ENCODE measurements at places on chromosomes 5 and 9. TPM values are rescaled to one million over a fixed set of nuclear protein-coding genes. Genes with fewer than 3 reads are reported as not detected.

Gene C5orf52
- not detected for total RNA-seq

DNA sequence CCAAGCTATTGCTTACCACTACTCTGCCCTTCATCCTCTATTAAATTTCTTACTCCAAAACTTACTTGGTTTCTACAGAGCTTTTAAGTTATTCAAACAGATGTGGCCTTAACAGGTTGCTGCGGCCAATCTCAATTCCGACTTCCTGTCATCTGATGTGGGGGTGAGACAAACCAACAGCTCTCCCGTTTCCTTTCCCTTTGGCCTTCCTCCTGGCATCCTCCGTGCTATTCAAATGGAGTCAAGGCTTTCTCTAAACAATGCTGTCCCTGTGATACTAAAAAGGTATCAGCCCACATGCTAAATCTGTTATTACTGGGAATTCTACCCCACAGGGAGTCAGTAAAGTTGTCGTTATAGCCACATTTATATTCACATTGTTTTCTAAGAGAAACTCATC, 11.8 kb downstream of the RBM18 start:
- no peak for DNase-seq

Gene TNFSF15
- total RNA-seq = 0.05 TPM

- DNase-seq = peak; percentile 53
Measured at GRCh38 chr5:154117930-154118329, 72.6 kb upstream of the GALNT10 start.

GRCh38 chr5:168679515-168679920, 100.3 kb upstream of the PANK3 start:
- peak; percentile 96 for DNase-seq

Gene ABLIM3
- 0.68 TPM for total RNA-seq

GRCh38 chr9:35177520-35177919, 15.7 kb downstream of the UNC13B start:
- DNase-seq = no peak

- no peak for DNase-seq
Measured at GRCh38 chr9:128175102-128175563, 15.1 kb downstream of the BBLN start.

DNA sequence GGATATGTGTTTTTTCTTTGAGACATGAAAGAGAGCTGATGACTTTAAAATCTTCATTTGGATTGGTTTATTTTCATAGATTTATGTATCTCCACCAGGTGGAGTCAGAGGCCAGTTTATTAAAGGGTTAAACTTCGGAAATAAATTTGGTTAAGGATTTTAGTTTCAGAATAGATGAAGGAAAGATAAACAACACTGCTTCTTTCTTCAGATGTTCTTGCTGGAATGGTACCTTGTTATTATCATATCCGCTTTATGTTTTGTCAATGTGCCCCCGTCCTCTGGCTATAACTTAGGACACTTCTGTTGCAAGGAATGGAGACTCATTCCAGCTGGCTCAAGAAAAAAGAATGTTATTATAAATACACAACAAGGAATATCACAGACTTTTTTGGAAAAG, 81.2 kb downstream of the ALDH1A1 start:
- DNase-seq = no peak

Gene ERGIC1
- total RNA-seq = 84.1 TPM

DNA sequence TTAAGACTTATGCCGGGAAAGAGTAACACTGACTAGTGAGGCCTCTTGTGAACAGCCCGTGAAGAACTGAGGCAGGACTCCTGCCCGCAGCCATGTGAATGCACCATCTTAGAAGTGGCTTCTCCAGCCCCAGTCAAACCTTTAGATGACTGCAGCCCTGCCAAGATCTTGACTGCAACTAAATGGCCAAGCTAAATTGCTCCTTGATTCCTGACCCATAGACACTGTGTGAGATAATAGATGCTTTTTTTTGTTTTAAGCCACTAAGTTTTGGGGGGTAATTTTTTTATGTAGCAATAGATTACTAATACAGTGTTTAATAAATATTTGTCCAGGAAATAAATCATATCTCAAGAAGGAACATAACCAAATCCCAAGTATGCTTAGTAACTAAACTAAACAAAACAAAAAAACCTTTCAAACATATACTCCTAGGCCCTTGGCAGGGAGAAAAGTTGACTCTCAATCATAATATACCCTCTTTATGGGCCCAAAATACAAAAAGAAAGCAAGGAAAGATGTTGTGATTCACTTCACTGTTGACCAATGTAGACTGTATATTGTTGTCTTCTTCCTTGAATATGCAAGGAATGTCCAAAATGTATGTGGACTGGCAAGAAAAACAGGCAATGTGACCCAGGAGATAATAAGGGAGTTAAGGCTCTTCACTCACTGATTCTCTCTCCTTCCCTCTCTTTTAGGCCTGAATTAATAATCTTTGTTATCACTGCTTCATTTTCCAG, 79.7 kb upstream of the ZNF366 start:
- DNase-seq = no peak

Gene KIF4B
- 0.14 TPM for total RNA-seq

- no peak for DNase-seq
Measured at GRCh38 chr5:121088341-121088740, 624.2 kb downstream of the PRR16 start.

DNA sequence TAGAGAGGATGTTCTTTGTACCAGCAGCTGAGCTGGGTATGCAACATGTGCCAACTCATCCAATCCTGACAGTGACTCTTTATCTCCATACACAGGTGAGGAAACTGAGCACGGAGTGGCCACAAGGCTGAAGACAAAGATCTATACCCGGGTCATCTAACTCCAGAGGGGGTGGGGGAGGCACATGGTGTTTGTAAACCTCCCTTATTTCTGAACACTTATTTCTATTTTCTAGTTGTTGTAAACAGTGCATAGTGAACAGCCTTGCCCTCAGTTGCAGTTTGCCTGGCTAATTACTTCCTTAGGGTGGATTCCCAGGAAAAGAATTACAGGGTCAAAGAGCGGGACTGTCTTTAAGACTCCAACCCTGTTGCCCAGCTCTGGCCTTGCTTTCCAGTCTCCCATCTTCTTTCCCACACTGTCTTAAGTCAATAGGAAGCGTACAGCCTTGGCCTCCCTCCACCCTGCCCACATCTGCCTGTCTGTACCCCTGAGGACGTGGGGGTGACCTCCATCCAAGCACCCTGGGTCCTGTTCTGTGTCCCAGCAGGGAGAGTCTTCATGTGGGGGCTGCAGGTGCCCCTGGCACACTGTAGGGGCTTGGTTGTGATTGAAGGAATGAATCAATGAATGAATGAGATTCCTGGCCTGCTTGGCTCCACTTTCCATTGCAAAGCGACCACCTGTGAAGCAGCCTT, 13.2 kb upstream of the FIBCD1 start:
- no peak for DNase-seq

Gene ZNF454
- total RNA-seq = not detected

DNA sequence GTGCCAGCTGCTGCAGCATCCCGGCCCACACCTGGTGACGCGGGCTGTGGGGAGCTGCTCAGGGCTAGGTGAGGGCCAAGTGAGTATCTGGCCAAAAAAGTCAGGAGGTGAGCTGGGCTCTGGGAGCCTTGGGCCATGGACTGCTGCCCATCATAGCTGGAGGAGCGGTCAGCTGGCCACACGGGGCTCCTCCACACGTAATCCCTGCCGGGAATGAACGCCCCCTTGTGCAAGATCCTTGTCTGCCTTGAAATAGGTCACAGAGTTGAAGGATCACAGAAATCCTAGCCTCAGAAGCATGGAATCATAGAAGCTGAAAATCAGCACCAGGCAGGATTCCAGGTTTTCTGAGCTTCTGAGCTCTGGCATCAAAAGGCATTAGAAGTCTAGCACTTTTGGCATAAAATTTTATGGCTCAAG, 16.8 kb upstream of the COL27A1 start:
- DNase-seq = no peak

GRCh38 chr5:38557308-38557710, 863 bp upstream of the LIFR start:
- DNase-seq = no peak

GRCh38 chr5:13866792-13867191, 77.7 kb downstream of the DNAH5 start:
- DNase-seq = peak; percentile 84

DNA sequence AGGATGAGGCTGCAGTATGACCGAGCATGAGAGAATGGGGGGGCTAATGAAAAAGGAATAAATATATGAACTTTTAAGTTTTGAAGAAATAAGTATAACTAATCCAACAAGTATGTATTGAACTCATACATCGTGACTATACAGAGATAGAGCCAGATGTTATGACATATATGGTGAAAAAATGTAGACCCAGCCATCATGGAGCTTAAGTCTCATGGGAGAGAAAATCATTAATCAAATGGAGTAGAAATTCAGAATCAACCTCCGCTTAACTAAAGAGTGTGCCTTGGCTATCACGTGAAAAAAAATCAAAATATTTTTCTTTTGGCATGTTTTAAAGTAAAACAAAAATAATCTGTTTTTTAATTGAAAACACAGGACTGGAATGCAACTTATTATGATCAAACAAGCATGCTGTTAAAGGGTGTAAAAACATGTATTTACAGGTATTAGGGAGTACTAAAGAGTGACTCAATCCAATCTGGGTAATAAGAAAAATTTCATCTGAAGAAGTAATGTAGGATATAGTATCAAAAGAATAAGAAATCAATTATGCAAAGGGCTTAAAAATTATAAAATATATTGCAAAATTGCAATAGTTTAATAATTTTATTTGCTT, 868.5 kb upstream of the NUDT12 start:
- DNase-seq = no peak

Gene ARHGEF37
- 1.3 TPM for total RNA-seq

GRCh38 chr5:50922942-50923767, 256.7 kb downstream of the PARP8 start:
- peak; percentile 51 for DNase-seq

DNA sequence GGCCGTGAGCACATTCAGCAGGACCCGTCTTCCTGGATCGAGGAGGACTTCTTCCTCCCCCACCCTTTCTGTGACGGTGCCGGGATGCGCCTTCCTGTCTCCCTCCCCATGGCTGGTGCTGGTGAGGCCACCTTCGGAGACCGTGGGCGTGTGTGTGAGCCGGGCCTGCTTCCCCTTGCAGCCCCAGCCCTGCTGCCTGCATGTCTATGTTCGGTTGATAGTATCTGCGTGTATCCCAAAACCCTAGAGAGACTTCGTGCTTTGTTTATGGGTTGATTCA, 12.8 kb downstream of the CEP72 start:
- DNase-seq = no peak

DNA sequence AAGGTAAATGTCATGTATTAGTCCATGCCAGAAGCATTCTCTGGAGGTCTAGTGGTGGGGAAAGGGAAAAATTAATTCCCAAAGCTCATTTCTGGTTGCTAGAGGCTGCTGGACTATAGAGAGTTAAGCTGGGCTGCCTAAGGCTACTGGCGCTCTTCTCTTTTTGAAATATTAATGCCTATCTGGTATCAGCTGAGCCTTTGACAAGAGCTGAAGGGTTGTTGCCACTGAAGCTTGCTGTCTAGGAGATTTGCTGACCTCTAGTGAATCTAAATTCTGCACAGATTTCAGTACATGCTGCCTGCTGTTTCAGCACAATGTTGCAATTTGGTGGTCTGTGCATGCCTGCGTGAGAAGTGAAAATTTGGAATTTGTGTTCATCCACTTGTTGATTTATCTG, 29.1 kb upstream of the PLCXD3 start:
- DNase-seq = no peak

DNA sequence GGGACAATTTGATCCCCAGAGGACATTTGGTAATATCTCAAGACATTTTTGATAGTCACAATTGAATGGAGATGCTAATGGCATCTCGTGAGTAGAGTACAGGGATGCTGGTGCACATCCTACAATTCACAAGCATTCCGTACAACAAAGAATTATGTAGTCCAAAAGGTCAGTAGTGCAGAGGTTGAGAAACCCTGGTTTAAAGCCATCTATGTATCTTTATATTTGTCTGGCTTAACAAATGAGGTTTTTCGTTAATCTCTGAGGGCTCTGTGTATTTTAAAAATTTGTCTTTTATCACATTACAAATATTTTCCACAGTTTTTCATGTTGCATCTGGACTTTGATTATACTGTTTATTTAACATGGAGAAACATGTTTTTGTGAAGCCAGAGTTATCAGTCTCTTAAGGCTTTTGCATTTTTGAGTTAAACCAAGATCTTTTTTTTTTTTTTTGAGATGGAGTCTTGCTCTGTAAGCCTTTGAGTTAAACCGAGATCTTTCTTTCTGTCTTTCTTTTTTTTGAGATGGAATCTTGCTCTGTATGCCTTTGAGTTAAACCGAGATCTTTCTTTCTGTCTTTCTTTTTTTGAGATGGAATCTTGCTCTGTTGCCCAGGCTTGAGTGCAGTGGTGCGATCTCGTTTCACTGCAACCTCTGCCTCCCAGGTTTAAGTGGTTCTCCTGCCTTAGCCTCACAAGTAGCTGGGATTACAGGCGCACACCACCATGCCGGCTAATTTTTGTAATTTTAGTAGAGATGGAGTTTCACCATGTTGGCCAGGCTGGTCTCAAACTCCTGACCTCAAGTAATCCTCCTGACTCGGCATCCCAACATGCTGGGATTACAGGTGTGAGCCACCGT, 2.8 kb downstream of the HSDL2 start:
- DNase-seq = peak; percentile 13

GRCh38 chr9:133987446-133987788, 4.7 kb downstream of the VAV2 start:
- DNase-seq = no peak

Gene NTNG2
- total RNA-seq = 1.3 TPM

Gene ZCCHC7
- 21.2 TPM for total RNA-seq

DNA sequence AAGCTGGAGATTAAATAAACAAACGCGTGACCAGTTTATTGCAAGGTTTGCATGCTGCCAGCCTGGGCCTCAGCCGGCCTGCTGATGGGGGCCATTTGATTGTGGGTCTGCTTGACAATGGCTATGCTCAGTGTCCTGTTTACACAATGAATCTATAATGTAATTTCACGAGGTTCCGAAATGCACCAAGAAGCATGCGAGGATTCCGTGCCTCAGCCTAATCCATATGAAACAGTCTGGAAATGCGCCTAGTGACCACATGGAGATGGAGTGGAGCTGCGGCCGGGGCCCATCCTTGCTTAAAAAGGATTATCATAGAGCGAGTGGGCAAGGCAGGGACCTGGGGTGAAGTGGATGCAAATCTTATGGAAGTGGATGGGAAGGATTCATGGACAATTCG, 382.4 kb downstream of the CDK5RAP2 start:
- DNase-seq = no peak

Gene SPOCK1
- 33.7 TPM for total RNA-seq
